ENCODE measurements at places on chromosomes 12 and 14. TPM values are rescaled to one million over a fixed set of nuclear protein-coding genes. Genes with fewer than 3 reads are reported as not detected.

GRCh38 chr14:91328313-91329050, 84.0 kb upstream of the GPR68 start:
- DNase-seq, result no peak

IRAK3 gene
- 4.1 TPM for total RNA-seq

SAMD15 gene
- 12.6 TPM for total RNA-seq

- no peak for DNase-seq
Observed at GRCh38 chr12:126772171-126772864, 1494.7 kb upstream of the TMEM132C start.

NXPH4 gene
- total RNA-seq, result 0.82 TPM

GRCh38 chr12:57782608-57783465, at the start of gene TSFM:
TSFM (plus strand) TSS chr12:57782787; CDS start chr12:57782802, 15 bp downstream.
- DNase-seq, result peak; percentile 82

LUM gene
- total RNA-seq, result 12.6 TPM

GRCh38 chr14:26448181-26448855, 149.5 kb downstream of the NOVA1 start:
- no peak for DNase-seq

GLIPR1L2 gene
- total RNA-seq, result 0.41 TPM

GRCh38 chr12:1970331-1970900, 33.8 kb downstream of the DCP1B start:
- no peak for DNase-seq

DNA sequence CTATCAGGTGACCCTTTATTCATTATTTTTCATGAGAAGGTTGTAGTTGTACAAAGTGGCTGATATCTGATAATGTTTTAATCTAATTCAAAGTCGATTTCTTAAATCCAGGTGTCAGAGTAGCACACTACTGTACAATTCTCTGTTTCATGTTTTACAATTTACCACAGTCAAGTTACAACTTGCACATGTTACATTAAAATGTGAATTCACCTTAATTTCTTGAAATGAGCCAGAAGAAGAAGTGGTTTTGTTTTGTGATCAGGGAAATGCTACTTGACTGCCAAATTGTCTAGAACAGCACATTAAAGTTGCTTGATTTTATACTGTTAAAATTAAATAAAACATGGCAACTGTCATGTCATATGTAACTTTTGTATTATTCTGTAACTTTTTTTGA, 23.2 kb downstream of the LRRK2 start:
- no peak for DNase-seq

Measured in frontal cortex (tissue), 4 donors.